ENCODE measurements at places on chromosomes 7 and 10.

GRCh38 chr7:86747698-86748097 is 104.0 kb downstream of the GRM3 start:
- DNase-seq: no peak

DNA sequence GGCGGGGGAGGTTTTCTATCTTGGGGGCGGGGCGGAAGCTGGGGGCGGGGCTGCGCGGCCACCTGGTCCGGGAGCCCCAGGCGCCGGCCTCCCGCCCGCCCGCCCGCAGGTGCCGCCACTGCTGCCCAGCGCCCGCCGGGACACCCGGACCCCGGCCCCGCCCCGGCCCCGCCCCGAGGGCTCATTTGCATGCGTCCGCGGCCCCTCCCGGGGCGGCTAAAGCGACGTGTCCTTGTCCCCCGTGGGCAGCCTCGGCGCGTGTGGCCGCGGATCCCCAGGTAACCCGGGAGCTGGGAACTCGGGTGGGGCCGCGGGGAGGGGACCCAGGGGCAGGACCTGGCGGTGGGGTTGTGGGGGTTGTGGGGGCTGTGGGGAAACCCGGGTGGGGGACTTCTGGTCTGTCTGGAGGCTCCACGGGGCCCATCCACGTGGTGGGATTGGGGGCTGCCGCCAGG is at the start of gene BHLHA15:
Gene BHLHA15, plus strand, starts transcription at position 219 of the 455 bp plus-strand sequence. CDS start 871 bp downstream, outside the sequence.
- DNase-seq: peak; percentile 79

GRCh38 chr7:142873281-142873784 is 12.2 kb downstream of the TRPV6 start:
- peak; percentile 47 for DNase-seq

GRCh38 chr10:16314259-16314658 is 122.6 kb upstream of the PTER start:
- no peak for DNase-seq

DNA sequence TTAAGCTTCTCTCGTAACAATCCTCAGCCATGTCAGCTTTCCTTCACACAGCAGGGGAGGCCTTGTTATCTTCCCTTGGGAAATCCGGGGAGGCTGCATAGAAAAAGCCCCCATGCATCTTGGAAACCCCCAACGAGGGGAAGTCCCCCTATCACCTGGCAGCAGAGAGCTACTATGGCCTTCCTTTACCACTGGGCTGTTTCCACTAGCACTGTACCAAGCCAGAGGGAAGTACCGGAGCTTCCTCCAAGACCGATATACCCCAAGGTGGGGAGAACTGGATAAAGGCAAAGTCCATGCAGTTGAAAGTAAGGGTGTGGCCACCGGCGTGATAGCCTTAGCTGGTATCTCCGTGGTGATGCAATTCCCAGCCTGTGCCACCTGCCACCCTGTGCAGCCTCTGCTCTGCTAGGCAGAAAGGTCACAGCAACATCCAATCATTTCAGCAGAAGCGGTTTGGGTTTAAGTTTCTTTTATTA is 4.4 kb upstream of the CLIP2 start:
- peak; percentile 32 for DNase-seq

DNA sequence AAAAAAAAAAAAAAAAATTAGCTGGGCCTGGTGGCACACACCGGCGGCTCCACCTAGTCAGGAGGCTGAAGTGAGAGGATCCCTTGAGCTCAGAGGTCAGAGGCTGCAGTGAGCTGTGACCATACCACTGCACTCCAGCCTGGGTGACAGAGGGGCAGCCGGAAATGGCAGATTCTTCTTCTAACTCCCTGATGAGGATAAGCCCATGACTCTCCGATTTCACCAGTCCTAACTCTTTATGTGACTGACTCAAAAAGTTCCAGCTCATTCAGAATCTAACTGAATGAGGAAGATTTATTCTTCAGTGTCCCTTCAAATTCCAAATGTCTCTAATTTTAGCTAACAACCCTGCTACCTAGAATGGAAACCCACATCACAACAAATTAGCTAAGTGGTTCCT is 4.2 kb downstream of the C10orf67 start:
- no peak for DNase-seq

DNA sequence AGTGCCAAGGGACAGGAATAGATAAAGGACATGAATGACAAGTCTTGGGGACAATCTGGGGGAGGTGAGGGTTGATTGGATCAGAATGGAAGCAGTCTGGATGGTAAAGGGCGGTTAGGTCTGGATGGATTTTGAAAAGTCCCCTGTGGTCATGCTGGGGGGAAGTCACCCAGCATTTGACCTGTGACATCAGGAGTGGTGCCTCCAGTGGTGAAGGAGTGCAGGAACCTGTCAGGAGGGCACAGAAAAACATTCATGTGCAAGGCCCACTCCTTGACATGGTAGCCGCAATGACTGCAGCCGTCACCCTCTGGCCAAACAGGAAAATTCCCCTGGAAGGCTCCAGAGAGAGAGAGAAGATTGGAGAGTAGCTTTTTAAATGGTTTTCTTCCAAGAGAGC is 304.8 kb downstream of the GFRA1 start:
- no peak for DNase-seq

DNA sequence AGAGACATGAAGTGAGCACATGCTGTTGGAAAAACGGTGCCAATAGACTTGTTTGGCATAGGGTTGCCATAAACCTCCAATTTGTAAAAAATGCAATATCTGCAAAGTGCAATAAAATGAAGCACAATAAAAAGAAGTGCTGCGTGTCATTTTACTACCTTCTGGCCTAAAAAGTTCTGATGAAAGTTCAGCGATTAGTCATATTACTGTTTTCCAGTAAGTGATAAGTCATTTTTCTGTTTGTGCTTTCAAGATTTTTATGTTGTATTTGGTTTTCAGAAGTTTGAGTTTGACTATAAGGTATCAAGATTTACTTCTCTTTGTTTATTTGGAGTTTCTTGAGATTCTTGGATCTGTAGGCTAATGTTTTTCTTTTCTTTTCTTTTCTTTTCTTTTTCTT is 16.8 kb downstream of the AOAH start:
- no peak for DNase-seq

DNA sequence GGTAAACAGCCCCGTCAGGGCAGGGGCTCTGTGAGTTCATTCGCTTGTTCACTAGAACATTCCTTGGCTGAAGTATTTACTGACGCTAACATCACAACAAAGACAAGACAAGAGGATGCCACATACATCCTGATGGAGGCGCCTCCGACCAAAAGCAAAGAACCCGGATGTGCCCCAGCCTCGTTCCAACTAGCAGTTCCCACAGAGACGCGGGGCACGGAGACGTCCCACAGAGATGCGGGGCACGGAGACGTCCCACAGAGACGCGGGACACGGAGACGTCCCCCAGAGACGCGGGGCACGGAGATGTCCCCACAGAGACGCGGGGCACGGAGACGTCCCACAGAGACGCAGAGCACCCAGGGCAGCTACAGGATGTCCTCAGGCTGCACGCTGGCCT is 35.4 kb upstream of the CFAP46 start:
- no peak for DNase-seq

- DNase-seq: no peak
Measured at GRCh38 chr10:588246-589165, 101.0 kb downstream of the DIP2C start.

- DNase-seq: no peak
Measured at GRCh38 chr10:29102636-29103035, 186.2 kb upstream of the LYZL1 start.

DNA sequence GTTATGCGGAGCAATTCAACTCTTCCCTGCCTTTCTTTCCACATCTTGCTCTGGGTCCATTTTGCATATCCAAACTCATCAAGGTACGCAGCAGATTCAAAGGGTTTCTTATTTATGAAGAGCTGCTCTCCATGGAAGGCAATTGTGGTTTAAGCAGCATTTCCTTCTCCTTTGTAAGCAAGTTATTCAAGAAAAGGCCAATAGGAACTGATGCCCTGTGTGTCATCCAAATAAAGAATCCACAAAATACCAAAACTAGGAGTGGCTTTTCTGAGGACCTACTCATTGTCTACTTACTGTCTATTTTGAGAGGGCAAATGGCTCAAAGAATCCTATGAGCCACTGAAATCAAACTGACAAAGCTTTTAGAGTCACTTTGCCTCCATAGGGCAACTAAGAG is 253.1 kb downstream of the PTEN start:
- no peak for DNase-seq

GRCh38 chr10:115949282-115949844 is 323.6 kb downstream of the GFRA1 start:
- DNase-seq: no peak

GRCh38 chr10:92760609-92761008 is 70.9 kb downstream of the HHEX start:
- DNase-seq: no peak

- no peak for DNase-seq
Measured at GRCh38 chr7:26117970-26118369, 34.0 kb upstream of the NFE2L3 start.

GRCh38 chr10:12484941-12485805 is 135.8 kb downstream of the CAMK1D start:
- DNase-seq: peak; percentile 7

- no peak for DNase-seq
Measured at GRCh38 chr10:30705101-30705624, 75.6 kb upstream of the LYZL2 start.

- DNase-seq: no peak
Measured at GRCh38 chr10:70232155-70232858, 922 bp downstream of the PPA1 start.

- DNase-seq: no peak
Measured at GRCh38 chr7:19519443-19520021, 189.3 kb downstream of the POLR1F start.

DNA sequence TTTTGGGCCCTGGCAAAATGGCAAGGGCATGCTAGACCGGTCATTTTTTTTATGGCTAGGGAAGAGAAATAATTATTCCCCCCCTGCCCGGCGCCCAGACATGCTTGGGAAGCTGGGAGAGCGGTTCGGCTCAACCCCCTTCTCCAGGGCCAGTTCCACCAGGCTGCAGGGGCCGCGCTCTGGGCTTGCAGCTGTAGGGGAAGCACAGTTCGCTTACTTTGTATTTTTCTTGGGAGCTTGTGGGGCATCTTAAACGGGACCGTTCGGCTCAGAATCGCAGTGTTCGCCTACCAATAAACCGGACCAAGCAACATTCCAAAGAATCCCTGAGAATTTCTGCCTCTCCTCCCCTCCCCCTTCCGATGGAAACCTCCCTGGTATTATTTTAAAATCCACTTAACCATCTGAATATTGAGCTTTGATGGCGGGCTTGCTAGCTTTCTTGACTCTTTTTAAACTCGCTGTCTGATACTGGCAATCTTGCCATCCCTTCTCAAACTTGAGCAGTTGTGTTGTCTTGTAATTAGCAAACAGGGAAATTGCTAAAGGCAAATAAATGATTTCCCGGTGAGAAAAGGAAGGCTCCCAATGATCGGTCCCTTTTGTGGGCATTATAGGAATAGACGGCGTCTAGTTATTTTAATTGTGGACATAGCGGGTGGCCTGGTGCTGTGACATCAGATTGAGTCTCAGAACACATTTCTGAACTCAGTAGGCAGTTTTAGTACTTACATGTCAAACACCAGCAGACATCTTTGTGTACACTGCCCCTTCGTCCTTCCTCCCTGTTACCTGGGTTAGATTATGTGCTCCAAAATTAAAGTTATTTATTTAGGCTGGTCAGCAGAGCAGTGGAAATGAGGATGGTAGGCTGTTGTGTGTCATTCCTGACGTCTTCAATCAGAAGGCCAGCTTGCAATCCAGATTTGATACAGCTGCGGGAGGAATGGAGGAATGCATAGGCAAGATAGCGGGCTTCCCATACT is 3.4 kb downstream of the TCF7L2 start:
- DNase-seq: no peak

DNA sequence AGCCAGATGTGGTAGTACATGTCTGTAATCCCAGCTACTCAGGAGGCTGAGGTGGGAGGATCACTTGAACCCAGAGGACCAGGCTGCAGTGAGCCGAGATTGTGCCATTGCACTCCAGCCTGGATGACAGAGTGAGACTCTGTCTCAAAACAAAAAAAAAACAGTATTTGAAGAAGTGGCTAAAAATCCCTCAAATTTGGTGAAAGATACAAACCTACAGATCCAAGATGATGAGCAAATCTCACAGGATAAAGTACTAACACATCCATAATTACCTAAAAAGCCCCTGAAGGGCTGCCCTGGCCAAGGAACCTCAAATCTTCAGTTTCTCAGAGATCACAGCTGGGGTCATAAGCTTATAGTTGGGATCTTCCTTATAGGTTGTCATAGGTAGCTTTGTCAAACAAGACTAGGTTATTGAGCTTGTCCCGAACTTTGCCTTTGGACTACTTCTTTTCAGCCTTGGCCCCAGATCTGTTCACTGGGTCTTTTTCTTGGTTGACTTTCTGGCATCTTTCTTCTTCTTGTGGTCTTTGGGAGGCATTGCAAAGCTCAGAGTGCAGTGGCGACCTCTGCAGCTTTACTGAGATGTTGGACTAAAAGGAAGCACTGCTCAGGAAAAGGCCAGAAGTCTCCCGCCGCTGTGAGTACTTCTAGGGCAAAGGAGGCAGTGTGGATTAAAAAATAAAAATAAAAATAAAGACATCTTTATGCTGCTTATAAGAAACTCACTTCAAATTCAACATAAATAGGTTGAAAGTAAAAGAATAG is 28.6 kb upstream of the SAR1A start:
- DNase-seq: no peak

- DNase-seq: no peak
Measured at GRCh38 chr10:123878666-123879303, 12.8 kb downstream of the CPXM2 start.

DNA sequence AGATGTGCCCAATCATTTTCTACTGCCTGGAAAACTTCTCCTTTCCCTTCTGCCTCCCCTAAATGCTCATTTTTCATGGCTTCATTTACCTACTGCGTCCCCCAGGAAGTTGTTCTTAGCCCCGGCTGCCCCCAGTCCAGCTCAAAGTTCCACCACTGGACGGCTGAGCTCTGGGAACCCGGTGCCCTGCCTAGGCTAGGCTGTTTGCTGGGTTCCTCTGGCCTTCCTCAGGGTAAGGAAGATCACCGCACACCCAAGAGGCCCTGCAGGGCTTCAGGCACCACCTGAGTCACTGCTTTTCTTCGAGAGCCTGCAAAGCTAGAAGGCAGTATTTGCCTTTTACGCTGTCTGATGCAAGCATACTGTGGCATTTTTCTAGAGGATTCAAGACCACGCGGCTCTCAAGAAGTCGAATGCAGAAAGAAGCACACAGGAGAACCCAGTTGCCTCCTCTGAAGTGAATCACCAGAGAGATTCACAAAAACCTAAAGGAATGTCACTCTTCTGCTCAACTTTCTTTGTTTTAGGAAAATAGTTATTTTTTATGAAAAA is 46.7 kb upstream of the ZMIZ1 start:
- no peak for DNase-seq

DNA sequence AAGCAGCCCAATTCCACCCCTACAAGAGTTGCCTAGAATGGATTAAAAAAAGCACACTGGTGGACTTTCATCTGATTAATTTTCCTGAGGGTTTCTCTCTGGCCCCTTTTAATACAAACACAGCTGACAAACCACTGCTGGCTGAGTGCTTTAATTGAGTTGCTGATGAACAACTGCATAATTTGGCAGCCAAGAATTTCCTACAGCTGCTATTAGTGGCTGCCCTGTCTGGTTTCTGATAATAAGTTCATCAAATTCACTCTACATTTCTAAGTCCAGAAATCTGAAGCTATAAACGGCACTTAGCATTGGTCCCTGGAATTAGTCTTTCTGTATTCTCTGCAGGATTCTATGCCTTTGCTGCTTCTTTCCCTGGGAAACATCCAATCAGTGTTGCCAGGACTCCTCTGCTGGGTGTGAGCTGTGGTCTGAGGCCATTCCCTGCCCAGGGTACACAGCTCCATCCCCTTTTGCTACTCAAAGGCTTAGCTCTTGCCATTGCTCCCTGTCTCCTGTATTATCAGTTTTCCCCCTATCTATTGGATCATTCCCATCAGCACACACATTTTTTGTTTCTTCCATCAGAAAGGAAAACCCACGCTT is 110.6 kb downstream of the LSM5 start:
- DNase-seq: no peak

Measured in GM19239 (cell line).